ENCODE measurements at places on chromosomes 13 and 19.

- DNase-seq, result no peak
Observed at GRCh38 chr13:48806522-48806921, 152.8 kb downstream of the CYSLTR2 start.

- no peak for DNase-seq
Observed at GRCh38 chr19:46818812-46819211, 30.4 kb upstream of the SLC1A5 start.

- DNase-seq, result no peak
Observed at GRCh38 chr13:36438594-36439483, 6.5 kb downstream of the CCNA1 start.

DNA sequence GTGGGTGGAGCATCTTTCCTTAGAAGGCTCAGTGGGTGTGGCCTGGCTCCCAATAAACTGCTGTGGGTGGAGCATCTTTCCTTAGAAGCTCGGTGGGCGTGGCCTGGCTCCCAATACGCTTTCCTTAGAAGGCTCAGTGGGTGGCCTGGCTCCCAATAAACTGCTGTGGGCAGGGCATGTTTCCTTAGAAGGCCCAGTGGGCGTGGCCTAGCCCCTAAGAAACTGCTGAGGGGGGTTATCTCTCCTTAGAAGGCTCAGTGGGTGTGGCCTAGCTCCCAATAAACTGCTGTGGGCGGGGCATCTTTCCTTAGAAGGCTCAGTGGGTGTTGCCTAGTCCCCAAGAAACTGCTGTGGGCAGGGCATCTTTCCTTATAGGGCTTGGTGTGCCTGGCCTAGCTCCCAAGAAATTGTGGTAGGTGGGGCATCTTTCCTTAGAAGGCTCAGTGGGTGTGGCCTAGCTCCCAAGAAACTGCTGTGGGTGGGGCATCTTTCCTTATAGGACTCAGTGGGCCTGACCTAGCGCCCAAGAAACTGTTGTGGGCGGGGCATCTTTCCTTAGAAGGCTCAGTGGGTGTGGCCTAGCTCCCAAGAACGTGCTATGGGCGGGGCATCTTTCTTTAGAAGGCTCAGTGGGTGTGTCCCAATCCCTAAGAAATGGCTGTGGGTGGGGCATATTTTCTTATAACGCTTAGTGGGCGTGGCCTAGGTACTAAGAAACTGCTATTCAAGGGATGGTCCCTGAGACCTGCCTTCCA lies 10.3 kb downstream of the HSH2D start:
- no peak for DNase-seq

DNA sequence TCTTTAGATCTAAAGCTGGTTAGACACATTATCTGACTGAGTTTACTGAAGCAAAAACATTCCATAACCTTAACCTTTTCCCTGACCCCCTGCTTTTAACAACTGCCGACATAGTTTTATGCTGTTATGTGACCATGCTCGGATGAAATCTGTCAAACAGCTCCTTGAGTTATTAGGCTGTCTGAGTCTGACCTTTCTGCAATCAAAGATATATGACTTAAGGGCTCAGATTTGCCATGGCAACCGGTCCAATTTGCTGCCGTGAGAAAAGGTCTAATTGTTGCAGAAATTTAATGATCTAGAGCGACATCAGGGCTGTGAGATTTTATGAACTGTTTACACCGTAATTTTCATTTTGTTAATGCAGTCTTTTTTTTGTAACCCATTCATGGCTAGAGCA lies 61.8 kb downstream of the URI1 start:
- no peak for DNase-seq

DNA sequence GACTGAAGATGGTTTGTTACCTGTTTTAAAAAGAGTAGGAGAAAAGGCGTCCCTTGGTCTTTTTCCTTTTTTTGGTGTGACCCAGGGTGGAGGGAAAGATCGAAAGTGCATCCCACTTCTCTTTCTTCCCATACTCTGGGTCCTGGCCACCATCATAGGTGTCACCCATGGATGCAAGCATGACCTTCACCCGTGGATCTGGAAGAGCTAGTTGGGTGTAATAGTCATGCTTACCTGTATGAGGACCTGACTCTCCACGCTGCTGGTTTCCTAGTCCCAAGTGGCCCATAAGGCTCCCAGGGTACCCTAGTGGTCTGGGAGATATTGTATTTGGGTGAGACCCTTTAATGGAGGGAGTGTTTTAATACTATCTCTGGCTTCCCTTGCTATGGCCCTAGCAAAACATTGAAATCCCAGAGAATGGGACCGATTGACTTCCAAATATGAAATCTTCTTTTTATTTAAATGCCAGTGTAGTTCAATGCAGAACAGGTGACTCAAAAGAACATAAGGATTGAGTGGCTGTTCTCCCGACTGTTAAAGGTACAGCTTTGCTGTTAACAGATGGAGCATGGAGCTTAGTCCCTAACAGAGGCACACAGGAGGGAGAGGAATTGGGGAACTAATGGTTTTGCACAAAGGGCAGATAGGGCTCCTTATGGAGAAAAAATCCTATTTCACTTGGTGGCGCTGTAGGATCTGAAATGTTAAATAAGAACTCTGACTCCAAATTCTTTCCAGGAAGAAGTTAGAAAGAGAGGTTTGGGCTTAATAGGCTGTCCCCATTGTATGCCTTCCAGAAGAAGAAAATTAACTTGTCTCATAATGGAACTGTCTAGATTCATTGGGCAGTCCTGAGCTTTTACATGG lies 7.0 kb upstream of the ZNF550 start:
- no peak for DNase-seq

- DNase-seq, result no peak
Observed at GRCh38 chr13:90201676-90202460, 1145.6 kb upstream of the MIR17HG start.

DNA sequence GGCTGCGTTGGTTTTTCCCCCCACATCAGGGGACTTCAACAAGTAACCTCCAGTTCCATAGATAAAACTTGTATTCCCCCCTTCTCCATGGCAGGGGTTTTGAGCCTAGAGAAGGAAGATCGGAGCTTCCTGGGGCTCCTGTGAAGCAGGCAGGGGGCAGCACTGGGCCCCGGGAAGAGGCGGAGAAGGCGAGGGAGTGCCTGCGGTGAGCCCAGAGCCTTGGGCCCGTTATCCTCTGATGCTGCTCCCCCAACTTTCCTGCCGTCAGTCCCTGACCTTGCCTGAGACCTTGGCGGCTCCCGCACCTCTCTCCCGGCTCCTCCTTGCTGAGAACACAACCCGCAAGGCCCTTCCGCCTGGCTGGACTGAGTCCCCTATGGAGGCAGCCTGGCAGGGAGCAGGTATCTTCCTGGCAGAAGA lies 2.5 kb downstream of the LIPE start:
- no peak for DNase-seq

- no peak for DNase-seq
Observed at GRCh38 chr19:10920781-10921180, 7.7 kb downstream of the YIPF2 start.

DNA sequence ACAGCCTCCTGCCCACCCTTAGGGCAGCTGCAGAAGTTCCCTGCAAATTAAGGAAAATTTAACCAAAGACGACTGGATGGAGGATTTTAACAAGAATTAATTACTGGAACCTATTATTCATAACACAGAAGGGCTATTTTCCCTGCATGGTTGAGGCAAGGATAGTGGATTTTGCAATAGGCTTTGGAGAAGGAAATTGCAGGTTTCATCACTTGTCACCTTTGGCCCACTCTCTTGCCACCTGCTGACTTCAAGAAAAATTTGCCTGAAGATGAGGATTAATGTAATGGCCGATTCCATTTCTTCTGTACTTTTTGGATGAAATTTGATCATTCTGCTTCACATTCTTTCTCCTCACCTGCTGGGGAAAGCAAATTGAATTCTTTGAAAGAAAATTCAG lies 261.7 kb downstream of the FGF9 start:
- DNase-seq, result no peak

GRCh38 chr13:95207769-95208366 lies 93.4 kb downstream of the ABCC4 start:
- DNase-seq, result no peak

DNA sequence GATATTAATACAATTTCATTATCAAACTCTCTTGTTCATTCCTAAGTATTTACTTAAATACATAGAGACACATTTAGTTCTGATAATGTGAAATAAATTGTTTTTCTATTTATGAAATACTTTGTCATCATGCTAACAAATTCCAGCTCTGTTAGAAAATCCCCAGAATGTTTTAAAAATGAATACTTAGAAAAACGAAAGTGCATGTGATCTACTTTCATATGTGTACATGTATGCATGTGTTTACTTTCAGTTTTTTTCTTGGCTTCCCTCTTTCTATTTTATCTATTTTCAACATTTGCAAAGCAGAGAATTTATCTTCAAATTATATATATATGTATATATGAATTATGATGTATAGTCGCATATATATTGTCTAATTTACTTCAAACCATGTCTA lies 1110.0 kb upstream of the PCDH20 start:
- no peak for DNase-seq

DNA sequence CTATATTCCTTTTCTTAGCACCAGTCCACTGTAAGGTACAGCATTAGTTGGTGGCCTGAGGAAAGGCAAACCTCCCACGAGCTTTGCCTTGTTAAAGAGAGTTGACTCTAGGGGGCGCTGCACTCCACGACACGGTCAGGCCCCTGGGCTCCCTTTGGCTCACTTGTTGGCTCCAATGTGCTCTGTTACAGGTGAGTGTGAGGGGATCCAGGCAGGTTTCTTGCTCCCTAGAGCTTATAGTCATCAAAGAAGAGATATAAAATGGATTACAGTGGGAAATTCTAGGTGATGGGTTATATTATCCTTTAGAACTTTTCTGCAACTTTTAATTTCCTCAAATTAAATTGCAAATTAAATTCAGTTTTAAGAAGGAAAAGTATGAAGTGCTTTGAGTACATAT lies 3.7 kb downstream of the WDR87 start:
- DNase-seq, result peak; percentile 63

DNA sequence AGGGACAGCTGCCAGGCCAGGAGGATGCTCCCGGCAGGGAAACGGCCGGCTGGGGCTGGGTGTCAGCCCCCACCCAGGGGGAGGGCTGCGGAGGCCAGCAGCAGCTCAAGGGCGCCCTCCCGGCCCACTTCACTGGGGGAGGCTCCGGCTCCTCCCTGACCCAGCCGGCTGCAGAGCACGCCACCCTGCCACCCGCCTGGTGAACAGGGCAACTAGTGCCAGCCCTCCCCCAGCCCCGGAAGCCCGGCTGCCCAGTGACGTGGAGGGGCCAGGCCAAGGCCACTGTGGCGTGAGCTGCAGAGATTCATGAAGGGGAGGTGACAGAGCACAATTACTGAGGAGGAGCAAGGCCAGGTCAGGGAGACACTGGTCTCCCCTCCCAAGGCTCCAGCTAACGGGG lies 14.7 kb downstream of the REXO1 start:
- no peak for DNase-seq

GRCh38 chr13:84136582-84136981 lies 254.3 kb upstream of the SLITRK1 start:
- DNase-seq, result no peak

GRCh38 chr13:26679411-26680122 lies 81.0 kb downstream of the GPR12 start:
- no peak for DNase-seq

- DNase-seq, result no peak
Observed at GRCh38 chr19:6297202-6297601, 17.4 kb upstream of the MLLT1 start.

DNA sequence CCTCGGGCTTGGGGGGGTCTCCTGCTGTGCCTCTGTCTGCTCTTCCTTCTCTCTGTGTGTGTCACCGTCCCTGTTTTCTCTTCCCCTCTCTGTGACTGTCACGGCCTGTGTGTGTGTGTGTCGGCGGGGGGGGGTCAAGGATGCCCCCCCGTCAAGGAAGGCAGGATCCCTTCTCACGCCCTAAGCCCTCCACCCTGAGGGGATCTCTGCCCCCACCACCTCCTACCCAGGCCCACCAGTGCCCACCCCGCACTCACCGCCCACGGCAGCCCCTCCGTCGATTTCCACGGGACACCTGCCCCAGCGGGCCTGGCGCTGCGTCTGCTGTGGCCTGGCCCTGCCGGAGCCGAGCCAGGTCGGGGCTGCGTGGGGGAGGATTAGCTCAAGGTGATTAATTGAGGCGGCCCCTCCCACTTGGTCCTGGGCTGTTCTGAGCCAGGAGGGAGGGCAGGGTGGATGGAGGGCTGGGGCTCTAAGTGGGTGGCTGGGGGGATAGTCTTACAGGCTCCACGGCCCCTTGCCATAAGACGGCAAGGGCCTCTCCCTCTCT lies at the start of gene RAX2:
Gene RAX2, minus strand, starts transcription at position 323 of the 550 bp plus-strand sequence. CDS start 486 bp downstream, outside the sequence.
- DNase-seq, result no peak

GRCh38 chr13:46389457-46390451 lies 2.7 kb upstream of the RUBCNL start:
- no peak for DNase-seq

Data from activated effector memory CD4-positive, alpha-beta T cell treated with Interleukin-2 at 50 U/mL for 16 hours (primary cell).